ENCODE measurements at places on chromosomes 12 and 14.
A peak's percentile ranks its signal among the peaks of the same experiment; 100 is the strongest.

- DNase-seq: no peak
These were observed 16.9 kb upstream of the AICDA start for GRCh38 chr12:8629486-8630033.

DNA sequence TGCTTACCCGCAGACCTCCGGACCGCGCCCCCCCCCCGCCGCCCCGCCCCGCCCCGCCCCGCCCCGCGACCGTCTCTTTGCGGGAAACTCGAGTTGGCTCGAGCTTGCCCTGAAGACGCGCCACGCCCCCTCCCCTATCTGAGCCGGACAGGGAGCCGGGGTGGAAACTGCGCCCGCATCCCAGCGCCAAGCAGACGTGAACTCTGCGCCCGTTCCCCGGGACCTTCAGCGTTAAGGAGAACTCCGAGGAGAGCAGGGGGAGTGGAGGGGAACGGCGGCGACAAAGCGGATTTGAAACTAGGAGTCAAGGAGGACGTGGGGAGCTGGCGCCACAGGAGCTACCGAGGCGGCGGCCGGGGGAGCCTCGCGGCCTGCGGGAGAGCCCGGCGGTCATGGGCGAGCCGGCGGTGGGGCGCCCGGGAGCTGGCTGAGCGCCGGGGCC lies at the start of gene KCNK13:
TSS of gene KCNK13 (plus strand) at position 310 of the 442 bp plus-strand sequence. CDS start 212 bp downstream, outside the sequence.
- DNase-seq: peak; percentile 2

DNA sequence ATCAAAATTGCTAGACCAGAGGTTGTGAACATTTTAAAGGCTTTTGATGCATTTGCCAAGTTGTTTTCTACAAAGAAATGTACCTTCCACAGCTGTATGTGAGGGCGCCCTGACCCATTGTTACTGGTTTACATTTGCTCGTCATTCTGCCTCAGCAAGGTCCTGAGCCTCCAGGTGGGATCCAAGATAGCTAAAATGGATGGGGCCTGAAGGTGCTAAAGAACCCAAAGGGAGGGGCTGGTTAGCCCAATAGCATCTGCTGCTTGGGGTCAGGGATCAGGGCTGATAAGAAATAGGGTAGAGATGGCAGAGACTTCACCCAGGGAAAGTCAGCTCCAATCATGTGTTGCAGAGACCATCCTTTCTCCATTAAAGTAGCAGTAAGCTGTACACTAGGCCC lies 43.1 kb downstream of the GALNT16 start:
- no peak for DNase-seq

- peak; percentile 11 for DNase-seq
These were observed 65.7 kb downstream of the TNFAIP2 start for GRCh38 chr14:103188810-103189480.

- DNase-seq: no peak
These were observed 147.0 kb downstream of the RPAP3 start for GRCh38 chr12:47558625-47559345.

- no peak for DNase-seq
These were observed 26.9 kb upstream of the IGF1 start for GRCh38 chr12:102507301-102507700.

- DNase-seq: no peak
These were observed 9.0 kb downstream of the TRHDE start for GRCh38 chr12:72281126-72281525.

DNA sequence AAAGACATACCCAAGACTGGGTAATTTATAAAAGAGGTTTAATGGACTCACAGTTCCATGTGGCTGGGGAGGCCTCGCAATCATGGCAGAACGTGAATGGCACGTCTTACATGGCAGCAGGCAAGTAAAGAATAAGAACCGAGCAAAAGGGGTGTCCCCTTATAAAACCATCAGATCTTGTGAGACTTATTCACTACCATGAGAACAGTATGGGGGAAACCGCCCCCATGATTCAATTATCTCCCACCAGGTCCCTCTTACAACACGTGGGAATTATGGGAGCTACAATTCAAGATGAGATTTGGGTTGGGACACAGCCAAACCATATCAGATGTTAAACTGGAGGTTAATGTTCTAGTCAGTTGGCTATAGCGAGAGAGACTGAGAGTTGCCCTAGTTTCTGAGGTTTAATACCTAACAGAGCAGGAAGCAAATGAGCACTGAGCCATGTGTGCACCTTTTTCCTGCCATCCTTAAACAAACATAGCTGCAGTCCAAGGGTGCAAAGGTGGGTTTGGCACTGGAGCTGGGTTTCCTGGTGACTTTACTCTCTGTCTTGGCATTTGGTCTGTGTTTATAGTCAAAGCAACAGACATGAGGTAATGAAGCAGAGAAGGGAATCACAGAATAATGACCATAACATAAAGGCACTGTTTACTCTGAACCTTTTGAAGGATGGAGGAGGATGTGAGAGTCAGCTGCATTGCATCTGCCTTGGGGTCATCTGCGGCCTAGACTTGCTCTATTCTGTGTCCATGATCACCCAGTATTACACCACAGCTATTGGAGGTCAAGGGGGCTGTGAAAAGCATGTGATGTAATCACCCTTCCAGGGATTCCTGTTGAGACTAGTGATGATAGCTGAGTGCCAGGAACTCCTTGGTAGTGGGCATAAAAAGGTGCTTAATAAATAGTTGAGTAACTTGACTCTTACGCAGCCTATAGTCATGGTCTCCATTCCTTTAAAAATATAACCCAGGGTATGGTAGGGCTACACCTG lies 83.6 kb upstream of the USP44 start:
- no peak for DNase-seq

GRCh38 chr14:72523424-72524294 lies 370.2 kb downstream of the DPF3 start:
- no peak for DNase-seq

- no peak for DNase-seq
These were observed 126.1 kb downstream of the PELI2 start for GRCh38 chr14:56244138-56244789.

- DNase-seq: no peak
These were observed 266.8 kb downstream of the ADAMTS20 start for GRCh38 chr12:43285159-43285598.

- peak; percentile 100 for DNase-seq
These were observed at the start of gene TMBIM6 for GRCh38 chr12:49740930-49741881. TMBIM6 (plus strand) TSS chr12:49741557; CDS start chr12:49752494, 10,937 bp downstream.

DNA sequence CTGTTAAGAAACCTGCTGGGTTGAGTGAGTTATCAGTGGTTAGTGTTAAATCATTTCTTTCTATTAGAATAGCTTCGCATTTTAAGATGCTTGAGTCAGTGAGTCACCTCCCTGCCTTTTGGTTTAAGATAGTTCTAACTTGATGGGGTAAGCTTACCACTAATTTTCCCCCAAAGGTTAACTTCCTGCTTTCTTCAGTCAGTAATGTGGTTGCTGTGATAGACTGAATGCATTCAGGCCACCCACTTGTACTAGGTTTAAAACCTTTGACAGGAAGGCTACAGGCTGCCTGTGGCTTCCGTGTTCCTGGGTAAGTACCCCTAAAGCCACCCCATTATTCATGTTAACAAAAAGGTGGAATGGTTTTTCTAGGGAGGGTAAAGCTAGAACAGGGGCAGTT lies 25.3 kb downstream of the CLEC2A start:
- peak; percentile 26 for DNase-seq

DNA sequence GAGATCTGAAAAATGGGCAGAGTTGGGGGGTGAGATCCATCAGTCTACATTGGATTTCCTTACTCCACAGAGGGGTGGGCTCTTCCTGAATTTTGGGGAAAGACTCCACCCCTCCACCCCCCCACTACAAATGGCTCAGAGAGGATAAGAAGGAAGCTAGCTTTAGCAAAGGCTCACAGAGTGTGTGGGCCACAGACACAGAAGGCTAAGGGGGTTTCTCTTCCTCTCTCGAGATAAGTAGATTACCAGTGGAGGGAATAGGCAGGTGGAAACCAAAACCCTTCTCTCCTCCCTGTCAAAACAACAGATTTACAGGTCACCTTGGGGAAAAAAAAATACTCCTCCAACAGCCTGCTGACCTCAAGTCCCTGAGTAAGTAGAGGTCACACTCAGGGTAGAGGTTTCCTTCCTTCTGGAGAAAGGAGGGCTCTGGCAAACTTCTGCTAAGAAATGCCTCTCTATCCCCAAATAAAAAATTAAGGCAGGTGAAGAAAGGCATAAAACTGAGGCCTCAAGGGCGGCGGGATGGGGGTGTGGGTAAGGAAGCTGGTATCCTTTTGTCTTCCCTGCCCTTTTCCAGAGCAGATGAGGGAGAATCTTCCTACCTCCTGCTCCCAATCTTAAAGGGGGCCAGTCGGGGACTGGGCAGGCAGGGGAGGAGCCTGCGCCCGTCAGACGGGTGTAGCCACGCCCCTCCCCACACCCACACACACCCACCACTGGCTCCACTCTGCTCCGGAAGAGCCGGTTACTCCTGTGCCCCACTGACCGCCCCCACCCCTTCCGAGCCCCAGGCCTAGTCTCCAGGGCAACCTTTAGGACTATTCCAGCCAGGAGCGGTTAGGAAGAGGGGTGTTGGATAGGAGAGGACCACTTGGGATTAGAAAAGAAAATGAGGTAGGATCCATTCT lies 1.9 kb upstream of the BAZ2A start:
- DNase-seq: peak; percentile 72

DNA sequence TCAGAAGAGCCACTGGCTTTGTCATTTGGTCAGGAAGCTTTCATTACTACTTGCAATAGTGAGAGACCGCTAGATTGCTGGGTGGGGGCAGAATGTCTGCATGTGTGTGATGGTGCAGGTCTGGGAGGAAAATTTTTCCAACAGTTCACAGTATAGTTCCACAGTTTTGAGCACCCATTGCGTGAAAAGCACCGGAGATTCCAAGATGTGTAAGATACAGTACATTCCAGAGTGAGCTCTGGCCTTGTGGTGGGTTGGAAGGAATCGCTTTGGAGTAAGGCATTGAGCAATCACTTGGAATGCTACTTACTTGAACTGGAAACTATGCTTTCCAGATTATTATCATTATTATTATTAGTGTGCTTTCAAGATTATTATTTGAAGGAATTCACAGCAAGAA lies 47.6 kb upstream of the FRMD6 start:
- no peak for DNase-seq

DNA sequence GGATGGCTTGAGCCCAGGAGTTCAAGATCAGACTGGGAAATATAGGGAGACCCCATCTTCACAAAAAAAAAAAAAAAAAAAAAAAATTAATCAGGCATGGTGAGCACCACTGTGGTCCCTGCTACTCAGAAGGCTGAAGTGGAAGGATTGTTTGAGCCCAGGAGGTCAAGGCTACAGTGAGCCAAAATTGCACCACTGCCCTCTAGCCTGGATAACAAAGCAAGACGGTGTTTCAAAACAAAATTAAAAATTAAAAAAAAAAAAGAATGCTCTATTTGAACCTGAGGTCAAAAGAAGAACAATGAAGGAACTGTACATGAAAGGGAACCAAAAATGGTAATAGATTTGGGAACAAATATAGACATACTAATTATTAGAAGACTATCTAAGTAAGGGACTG lies 40.4 kb downstream of the BMP4 start:
- DNase-seq: no peak

GRCh38 chr14:105331575-105332349 lies 17.2 kb downstream of the PACS2 start:
- no peak for DNase-seq

- DNase-seq: no peak
These were observed 137.0 kb downstream of the PIWIL1 start for GRCh38 chr12:130474599-130475269.

GRCh38 chr14:59475709-59476108 lies 8.5 kb downstream of the L3HYPDH start:
- no peak for DNase-seq

DNA sequence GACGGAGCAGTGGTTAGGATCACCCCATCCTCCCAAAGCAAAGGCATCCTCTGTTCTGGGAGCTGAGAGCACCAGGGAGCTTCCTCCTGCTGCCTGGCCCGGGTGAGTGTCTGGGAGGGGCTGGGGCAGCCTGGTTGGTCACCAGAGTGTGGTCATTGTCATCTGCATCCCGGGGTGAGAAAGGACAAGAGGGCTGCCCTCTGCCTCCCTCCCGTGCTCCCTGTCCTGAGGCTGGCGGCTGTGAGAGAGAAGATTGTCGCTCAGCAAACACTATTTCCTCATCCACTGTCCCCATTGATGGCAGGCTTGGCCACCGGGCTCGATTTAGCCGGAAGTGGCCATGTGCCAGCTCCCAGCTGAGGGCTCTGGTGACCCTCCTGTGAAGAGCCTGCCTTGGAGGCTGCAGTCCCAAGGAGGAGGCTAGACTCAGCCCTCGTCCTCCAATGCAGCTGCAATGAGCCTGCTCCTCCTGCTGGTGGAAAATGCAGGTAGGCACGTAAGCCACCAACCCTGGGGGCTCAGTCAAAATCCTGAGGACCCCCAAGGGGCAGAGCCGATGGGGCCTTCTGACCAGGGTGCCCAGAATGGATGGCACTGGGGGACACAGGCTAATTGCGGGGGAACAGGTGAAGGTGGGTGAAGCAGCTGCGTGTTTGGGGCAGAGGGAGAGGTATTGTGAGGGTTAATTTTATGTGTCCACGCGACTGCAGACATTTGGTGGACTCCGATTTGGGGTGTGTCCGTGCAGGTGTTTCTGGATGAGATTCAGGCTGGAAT lies 155.7 kb downstream of the KIF26A start:
- DNase-seq: no peak

- peak; percentile 11 for DNase-seq
These were observed 811 bp downstream of the TMCC3 start for GRCh38 chr12:94649349-94650142.

- peak; percentile 16 for DNase-seq
These were observed 196.2 kb upstream of the ALG10 start for GRCh38 chr12:33825986-33826602.

DNA sequence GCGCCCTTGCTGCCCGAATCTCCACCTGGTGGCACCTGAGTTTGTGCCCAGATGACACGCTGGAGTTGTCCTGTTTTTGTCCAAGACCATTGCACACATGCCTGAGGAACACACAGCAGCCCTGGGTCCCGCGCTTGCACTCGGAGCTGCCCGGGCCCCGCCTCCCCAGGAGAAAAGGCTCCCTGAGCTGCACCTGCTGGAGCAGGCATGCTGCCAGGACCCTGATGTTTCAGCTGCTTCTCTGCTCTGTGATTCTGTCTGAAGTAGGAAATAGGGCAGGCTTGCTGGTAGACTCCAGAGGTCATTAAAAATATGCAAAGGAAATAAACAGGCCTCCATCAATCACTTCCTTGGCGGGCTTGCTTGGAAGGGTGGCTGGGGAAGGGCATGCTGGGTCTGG lies 271.6 kb downstream of the CACNA1C start:
- no peak for DNase-seq

DNA sequence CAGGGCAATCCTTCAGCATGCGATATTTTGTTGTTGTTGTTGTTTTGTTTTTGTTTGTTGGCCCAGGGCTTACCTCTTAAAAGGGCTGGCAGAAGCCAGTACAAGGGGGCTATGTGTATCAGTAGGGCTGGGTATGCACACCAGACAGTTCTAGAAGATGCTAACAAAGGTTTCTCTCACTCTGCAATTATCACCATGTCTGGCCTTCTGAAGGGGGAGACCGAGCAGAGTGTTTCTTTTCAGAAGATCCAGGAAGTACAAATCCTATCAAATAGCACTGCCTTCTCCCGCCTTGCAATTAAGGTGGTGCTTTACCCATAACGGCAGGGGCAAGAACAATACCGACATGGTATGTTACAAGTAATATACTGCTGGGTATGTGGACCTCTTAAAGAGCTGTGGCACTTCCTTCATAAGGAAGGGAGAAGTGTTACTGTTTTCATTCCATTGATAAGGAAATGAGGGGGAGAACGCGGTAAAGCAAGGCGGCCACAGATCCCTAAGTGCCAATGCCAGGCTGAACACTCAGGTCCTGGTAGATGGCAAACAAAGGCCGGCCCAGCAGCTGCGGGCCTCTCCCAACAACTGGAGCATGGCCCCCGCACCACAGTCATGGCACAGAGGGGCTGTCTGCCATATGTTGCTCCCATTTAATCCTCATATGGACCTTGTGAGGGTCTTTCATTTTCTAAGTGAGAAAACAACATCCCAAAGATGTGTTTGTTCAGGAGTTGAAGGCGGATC lies 19.2 kb upstream of the CACNA2D4 start:
- DNase-seq: no peak
